Activated naive CD8-positive, alpha-beta T cell treated with anti-CD3 and anti-CD28 coated beads, Interleukin-2, amount 10 ng/mL, durations not matched to agents 7 days and 5 days (primary cell): ENCODE measurements at places on chromosomes 1 and 21. TPM values are rescaled to one million over a fixed set of nuclear protein-coding genes. Genes with fewer than 3 reads are reported as not detected.

DNA sequence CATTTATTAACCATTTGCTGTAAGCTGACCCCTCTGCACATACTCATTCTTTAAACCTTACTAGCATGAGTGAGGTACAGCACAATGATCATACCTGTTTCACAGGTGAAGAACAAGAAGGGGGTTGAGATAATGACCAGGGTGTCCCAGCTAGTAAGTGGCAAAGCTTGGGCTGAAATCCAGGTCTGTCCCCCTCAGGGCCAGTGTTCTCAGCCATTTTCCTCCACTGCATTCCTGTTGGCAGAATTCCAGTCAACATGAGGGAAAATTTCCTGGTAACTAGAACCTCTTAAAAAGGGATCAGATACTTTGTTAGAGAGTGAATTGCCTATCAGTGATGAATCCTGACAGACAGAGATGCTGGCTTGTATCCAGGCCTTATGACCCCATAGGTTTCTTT, 48.1 kb downstream of the SPATA46 start:
- no peak for DNase-seq

NBPF26 gene
- total RNA-seq, result 38.9 TPM

DNA sequence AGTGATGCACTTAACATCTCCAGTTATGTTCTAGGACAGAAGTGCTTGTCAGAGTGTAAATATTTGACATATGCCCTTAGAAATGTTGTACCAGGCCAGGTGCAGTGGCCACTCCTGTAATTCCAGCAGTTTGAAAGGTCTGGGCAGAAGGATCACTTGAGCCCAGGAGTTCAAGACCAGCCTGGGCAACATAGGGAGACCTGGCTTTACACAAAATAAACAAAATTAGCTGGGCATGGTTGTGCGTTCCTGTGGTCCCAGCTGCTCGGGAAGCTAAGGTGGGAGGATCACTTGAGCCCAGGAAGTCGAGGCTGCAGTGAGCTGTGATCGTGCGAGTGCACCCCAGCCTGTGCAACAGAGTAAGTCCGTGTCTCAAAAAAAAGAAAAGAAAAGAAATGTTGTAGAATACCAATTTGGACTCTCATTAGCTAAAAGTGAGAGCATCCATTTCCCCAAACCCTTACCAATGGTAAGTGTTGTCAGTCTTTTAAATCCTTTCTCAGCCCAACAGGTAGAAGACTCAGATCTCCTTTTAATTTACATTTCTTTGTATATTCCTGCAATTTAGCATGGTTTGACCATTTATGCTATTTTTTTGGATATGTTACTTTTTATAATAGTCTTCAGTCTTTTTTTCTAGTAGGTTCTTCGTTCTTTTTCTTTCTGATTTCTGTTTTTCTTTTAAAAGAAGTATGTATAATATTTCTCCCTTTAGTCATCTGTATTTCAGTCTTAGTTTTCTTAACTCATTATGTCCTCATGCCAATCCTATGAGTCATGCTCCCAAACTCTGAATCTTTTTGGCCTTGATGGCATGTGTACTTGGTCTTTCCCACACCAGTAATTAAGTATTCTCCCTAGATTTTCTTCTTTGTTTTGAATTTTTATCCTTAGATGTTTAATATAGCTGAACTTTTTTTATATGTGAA, 74.4 kb downstream of the CAMTA1 start:
- DNase-seq, result no peak

GRCh38 chr1:61233121-61233660, 150.8 kb downstream of the NFIA start:
- DNase-seq, result no peak

SLFNL1 gene
- total RNA-seq, result 0.55 TPM

- no peak for DNase-seq
Observed at GRCh38 chr1:243882276-243882675, 32.2 kb upstream of the AKT3 start.

GRCh38 chr1:219109424-219110018, 64.2 kb upstream of the LYPLAL1 start:
- no peak for DNase-seq

A3GALT2 gene
- not detected for total RNA-seq

- no peak for DNase-seq
Observed at GRCh38 chr1:112529301-112529700, 20.5 kb downstream of the WNT2B start.

GRCh38 chr1:15485636-15486035, 9.7 kb downstream of the CELA2B start:
- DNase-seq, result no peak
